ENCODE measurements at places on chromosomes 7 and 10. TPM values are rescaled to one million over a fixed set of nuclear protein-coding genes. Genes with fewer than 3 reads are reported as not detected.

CYP3A7 gene
- not detected for total RNA-seq

PCBD1 gene
- total RNA-seq: 49.1 TPM

NODAL gene
- total RNA-seq: not detected

GRK5 gene
- total RNA-seq: 73.8 TPM

NUTM2A gene
- 1.0 TPM for total RNA-seq

ASAH2 gene
- 2.3 TPM for total RNA-seq

SLC4A2 gene
- 128 TPM for total RNA-seq

SPDYE2 gene
- total RNA-seq: not detected

LSM8 gene
- total RNA-seq: 26.9 TPM

HPSE2 gene
- total RNA-seq: 3.4 TPM

GNGT1 gene
- total RNA-seq: not detected

GPER1 gene
- 11.2 TPM for total RNA-seq

SPDYE5 gene
- not detected for total RNA-seq

TMEM139 gene
- 1.2 TPM for total RNA-seq

GARIN1A gene
- 6.1 TPM for total RNA-seq

SVOPL gene
- not detected for total RNA-seq

A1CF gene
- not detected for total RNA-seq

ATOH7 gene
- not detected for total RNA-seq

TCF7L2 gene
- 45.1 TPM for total RNA-seq

ACSM6 gene
- 0.99 TPM for total RNA-seq

NACAD gene
- total RNA-seq: 10.0 TPM

SLC26A3 gene
- total RNA-seq: not detected

GRM3 gene
- total RNA-seq: not detected

ACBD5 gene
- total RNA-seq: 13.9 TPM

AUTS2 gene
- total RNA-seq: 102 TPM

ANKRD16 gene
- total RNA-seq: 8.8 TPM

POMZP3 gene
- 8.1 TPM for total RNA-seq

SEC24C gene
- total RNA-seq: 69.3 TPM

FRMD4A gene
- total RNA-seq: 55.9 TPM

STOX1 gene
- 0.39 TPM for total RNA-seq

SEMA3C gene
- 19.8 TPM for total RNA-seq

SEC31B gene
- total RNA-seq: 8.7 TPM

GRID1 gene
- 1.1 TPM for total RNA-seq

PALD1 gene
- total RNA-seq: 11.5 TPM

SEMA3D gene
- 30.8 TPM for total RNA-seq

ZNF425 gene
- 1.3 TPM for total RNA-seq

SDK1 gene
- total RNA-seq: 20.0 TPM

PNLIPRP1 gene
- total RNA-seq: 1.4 TPM

ARMC3 gene
- total RNA-seq: not detected

HKDC1 gene
- not detected for total RNA-seq

DOCK4 gene
- total RNA-seq: 34.2 TPM

GRID2IP gene
- 0.39 TPM for total RNA-seq

ATRNL1 gene
- total RNA-seq: 41.0 TPM

TRIM50 gene
- total RNA-seq: not detected

EN2 gene
- not detected for total RNA-seq

FOXI2 gene
- total RNA-seq: 0.48 TPM

HPS1 gene
- total RNA-seq: 52.2 TPM

CPXM2 gene
- 116 TPM for total RNA-seq

ANKRD61 gene
- total RNA-seq: not detected

CRTAC1 gene
- total RNA-seq: 53.1 TPM

PILRA gene
- total RNA-seq: 11.2 TPM

RAB11FIP2 gene
- total RNA-seq: 25.1 TPM

Data from aorta (tissue), 5 donors.